LHCN-M2 (cell line): ENCODE measurements at places on chromosomes 7 and 10. TPM values are rescaled to one million over a fixed set of nuclear protein-coding genes. Genes with fewer than 3 reads are reported as not detected.

The BHLHA15 gene
- total RNA-seq = 0.45 TPM in 1 of 2 replicates, not detected in the other

The ACSL5 gene
- total RNA-seq = 0.29 and 0.71 TPM in 2 replicates

The CYP2E1 gene
- total RNA-seq = 0.52 and 1.1 TPM in 2 replicates

The HEPACAM2 gene
- not detected in 2 replicates for total RNA-seq

The SLC26A3 gene
- total RNA-seq = not detected in 2 replicates

The PON1 gene
- 0.75 TPM in 1 of 2 replicates, not detected in the other for total RNA-seq

DNA sequence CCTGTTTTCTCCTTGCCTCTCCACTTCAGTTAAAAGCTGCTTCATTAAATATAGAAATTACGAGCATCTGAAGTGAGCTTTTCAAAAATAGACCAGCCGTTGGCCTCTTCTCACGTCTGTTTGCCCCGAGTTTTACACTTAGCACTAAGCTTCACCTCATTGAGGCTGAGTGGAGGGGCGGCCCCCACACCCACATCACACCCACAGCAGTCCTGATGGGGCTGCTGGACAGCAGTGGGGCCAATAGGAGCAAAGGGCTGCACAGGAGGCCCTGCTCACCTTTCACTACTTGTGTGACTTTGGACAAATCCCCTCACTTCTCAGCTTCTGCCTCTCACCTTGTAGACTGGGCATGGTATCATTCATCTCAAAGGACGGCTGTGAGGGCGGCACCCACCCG, 677.8 kb downstream of the SDK1 start:
- no peak for DNase-seq

- DNase-seq = peak; percentile 65
These were observed 70.0 kb upstream of the ZMIZ2 start for GRCh38 chr7:44678471-44679179.

- no peak for DNase-seq
These were observed 37.5 kb downstream of the GDI2 start for GRCh38 chr10:5775685-5776084.

DNA sequence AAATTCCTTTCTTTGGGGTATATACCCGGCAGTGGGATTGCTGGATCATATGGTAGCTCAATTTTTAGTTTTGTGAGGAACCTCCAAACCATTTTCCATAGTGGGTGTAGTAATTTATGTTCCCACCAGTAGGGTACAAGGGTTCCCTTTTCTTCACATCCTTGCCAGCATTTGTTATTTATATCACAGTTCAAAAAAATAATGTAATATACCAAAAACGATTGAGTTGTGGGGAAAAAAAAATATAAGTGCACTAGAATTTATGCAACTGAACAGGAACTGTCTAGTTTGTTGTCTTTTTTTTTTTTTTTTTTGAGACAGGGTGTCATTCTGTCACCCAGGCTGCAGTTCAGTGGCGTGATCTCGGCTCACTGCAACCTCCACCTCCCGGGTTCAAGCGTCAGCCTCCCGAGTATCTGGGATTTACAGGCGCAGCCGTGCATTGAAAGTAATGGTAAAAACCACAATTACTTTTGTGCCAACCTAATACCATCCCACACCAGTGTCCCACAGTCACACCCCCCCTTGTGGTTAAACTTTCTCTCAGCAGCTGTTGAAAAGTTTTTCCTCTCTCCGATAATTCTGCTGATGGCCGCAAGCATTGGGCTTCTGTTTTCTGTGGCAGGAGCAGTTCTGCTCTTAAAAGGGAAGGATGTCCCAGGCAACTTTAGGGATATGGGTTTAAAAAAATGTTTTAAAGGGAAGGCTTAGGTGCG, 6.8 kb upstream of the LAT2 start:
- DNase-seq = peak; percentile 93

DNA sequence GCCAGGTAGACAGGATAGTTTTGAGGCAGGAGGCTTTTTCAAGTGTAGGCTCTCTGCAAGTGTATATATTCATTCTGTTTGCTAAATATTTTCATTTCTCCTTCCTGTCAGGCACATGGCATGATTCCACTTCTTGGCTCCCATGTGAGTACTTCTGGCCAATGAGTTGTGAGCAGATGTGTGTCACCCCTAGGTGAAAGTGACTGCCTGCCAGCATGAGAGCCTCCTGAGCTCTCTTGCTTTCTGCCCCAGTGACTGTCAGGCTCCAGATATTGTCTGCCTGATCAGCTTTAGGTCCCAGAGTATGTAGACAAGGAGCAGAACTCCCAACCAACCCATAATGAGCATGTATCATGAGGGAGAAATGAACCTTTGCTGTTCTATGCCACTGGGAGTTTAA, 257.6 kb upstream of the NPY start:
- peak; percentile 40 for DNase-seq

DNA sequence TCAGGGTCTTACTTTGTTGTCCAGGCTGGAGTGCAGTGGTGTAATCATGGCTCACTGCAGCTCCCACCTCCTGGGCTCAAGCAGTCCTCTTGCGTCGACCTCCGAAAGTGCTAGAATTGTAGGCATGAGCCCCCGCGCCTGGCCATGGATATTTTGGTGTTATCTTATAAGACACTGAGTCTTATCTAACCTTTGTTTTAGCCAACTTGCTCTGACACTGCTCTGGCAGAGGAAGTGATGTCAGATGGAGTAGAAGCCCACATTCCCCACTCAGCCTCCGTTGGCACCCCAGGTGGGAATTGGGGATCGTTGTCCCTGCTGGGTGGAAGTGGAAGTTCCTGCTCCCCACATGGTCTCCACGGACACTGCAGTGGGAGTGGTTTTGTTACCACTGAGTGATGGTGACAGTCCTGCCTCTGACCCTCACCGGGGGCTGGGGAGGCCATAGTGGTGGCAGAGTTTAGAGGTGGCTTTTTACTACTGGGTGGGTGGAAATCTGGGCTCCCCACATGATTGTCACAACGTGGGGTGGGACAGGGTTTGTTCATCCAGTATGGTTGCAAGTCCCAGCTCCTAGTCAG, 98.9 kb downstream of the ANKRD61 start:
- no peak for DNase-seq

DNA sequence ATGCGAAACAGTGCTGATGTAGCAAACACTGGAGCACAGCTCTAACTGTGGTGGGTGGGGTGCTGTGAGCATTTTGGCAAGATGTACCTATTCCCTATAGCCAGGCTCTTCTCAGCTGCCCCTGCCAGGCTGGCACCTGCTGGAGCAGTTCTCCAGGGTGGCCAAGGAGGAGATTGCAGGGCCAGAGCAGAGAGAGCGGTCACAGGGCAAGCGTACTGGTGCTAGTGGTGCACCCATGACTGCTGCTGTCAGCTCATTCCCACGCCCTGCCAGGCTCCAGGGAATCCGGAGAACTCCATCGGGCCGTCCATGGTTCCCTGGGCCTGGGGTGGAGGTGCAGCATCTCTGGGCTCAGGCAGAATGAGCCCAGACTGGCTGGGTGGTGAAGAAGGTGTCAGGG, 2.1 kb downstream of the COL13A1 start:
- DNase-seq = no peak

- DNase-seq = peak; percentile 38
These were observed 123.4 kb downstream of the REEP3 start for GRCh38 chr10:63644418-63645142.

DNA sequence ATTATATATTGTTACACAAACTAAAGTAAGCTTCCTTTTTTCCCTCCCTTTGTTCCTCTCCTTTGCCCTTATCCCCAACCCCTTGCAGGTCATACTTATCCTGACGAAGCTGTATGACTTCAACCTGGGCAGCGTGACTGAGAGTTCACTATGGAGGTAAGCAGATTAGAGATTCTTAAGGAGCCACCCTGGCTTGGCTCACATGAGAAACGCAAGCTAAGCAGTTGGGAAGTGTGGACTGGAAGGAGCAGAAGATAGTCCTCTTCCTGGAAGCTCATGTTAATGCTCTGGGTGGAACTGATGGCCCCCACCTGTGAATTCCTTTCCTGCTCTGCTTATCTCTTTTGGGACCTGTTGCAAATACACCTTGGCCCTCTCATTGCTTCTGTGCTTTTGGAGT, 201.6 kb downstream of the SORCS3 start:
- no peak for DNase-seq

DNA sequence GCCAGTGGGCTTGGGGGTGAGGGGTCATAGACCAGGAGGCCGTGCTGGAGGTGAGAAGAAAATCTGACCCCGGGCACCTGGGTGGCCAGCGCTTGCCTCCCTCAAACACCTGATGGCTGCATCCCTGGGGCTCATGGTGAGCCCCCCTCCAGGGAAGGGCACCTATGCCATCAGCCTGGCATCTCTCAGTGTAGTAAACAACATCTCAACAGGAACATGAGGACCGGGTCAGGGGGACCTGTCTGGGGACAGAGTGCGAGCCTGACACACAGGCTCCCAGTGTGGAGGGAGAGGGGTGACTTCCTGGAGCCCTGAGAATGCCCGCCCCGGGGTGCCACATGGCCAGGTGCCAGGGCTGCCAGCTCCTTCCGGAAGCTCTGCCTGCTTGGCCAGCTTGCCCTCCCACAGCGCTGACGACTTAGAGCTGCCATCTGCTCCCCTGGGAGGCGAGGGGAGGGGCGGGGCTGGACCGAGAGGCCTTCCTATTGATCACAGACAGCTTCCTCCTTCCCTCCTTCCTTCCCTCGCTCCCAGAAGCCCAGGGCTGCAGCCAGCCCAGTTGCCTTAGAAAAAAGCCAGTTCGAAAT, 12.3 kb downstream of the STX1A start:
- DNase-seq = no peak

DNA sequence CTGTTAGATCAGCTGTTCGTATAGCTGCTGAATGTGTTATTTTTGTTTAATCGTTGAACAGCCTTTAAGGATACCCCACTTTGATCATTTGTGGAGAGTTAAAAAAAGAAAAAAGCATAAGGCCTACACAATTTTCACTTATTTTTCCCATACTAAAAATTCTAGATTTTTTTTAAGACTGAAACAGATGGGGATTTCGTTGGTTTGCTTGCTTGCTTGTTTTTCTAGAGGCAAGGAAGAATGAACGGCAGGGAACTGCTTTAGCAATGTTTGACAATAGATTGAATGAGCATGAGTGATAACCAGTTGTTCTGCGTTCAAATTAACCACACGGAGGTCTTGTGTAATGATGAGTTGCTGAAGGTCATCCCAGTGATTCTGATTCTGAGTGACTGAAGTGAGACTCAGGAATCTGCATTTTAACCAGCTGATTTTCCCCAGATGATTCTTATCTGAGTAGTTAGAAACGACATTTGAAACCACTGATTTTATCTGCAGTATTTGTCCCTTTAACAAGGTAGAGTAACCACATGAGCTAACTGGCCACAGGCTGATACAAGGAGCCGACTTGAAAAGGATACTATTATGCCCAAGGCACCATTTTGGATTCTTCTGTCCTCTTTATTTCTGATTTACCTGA, 85.9 kb downstream of the GPR37 start:
- no peak for DNase-seq

DNA sequence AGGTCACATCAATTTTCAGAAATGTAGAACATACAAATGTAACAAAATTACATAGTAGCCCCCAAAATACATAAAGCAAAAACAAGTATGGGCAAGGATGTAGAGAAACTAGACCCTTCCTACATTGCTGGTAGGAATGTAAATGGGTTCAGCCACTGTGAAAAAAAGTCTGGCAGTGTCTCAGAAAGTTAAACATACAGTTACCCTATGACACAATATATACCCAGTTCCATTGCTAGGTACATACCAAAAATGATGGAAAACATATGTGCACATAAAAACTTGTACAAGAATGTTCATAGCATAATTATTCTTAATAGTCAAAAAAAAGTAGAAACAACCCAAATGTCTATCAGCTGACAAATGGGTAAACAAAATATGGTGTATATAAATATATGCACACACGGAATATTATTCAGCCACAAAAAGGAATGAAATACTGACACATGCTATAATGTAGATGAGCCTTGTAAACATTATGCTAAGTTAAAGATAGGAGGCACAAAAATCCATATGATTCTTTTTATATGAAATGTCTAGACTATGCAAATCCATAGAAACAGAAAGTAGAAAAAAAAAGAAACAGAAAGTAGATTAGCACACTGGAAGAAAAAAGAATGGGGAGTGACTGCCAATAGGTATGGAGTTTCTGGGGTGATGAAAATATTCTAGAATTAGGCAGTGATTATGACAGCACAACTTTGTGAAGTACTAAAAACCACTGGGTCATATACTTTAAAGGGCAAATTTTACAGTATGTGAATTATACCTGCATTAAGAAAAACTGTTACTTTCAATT, 13.5 kb downstream of the HERPUD2 start:
- DNase-seq = no peak

- DNase-seq = no peak
These were observed 48.4 kb downstream of the PRR15 start for GRCh38 chr7:29611941-29612544.

DNA sequence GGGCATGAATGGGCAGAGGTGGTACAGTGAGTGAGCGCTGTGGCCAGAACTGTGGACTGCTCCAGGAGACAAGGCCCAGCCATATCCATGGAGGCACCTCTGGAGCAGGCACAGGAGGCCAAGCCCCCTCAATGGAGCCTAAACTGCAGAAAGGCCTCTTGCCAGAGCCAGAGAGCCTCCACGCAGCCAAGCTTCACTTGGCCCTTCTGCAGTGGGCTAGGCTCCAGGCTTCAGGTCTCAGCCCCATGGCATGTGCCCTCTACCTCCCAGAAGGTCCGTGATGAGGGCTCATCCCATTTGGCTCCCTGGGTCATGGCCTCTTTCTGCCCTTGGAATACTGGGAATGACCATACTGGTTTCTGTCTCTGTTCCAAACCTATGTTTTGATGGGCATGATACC, 8.9 kb downstream of the PDE1C start:
- no peak for DNase-seq

- no peak for DNase-seq
These were observed 69.0 kb downstream of the CYTH3 start for GRCh38 chr7:6203381-6203780.

- peak; percentile 61 for DNase-seq
These were observed 54.2 kb upstream of the SVIL start for GRCh38 chr10:29689001-29689400.

DNA sequence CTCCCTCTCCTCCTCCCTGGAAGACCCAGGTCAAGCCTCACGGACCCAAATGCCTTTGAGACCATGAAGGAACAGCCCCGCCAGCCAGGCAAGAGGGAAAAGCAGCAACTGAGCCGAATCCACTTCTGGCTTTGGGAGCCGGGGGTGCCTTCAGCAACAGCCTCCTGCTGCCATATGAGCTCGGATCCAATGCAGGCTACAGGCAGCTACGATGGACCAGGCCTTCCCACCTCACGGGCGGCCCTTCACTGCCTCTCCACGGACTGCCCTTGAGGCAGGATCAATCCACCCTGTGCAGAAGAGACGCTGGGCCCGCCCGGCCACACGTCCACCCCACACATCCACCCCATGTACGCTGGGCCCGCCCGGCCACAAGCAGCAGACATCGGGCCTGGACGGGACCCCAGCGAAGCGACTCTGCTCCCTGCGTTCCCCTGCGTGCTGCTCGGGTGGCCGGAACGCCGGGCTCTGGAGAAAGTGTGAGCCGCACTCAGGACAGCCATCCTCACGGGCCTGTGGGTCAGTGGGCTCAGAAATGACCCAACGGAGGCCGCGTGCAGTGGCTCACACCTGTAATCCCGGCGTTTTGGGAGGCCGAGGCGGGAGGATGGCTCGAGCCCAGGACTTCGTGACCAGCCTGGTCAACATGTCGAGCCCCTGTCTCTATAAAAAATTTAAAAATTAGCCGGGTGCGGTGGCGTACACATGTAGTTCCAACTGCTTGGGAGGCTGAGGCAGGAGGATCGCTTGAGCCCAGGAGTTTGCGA, 82.0 kb downstream of the FOXL3 start:
- DNase-seq = no peak

GRCh38 chr7:68511281-68511680, 1087.0 kb upstream of the AUTS2 start:
- no peak for DNase-seq
